Activated T-helper 2 cell treated with anti-CD3 and anti-CD28 coated beads, Interferon-gamma antibody, Interleukin-2, Interleukin-4, amounts not matched to agents 10 μg/mL and 5 μg/mL and 100 μg/mL, durations not matched to agents 14 hours and 24 hours and 36 hours (primary cell): ENCODE measurements at places on chromosomes 3 and 15. TPM values are rescaled to one million over a fixed set of nuclear protein-coding genes. Genes with fewer than 3 reads are reported as not detected.

DNA sequence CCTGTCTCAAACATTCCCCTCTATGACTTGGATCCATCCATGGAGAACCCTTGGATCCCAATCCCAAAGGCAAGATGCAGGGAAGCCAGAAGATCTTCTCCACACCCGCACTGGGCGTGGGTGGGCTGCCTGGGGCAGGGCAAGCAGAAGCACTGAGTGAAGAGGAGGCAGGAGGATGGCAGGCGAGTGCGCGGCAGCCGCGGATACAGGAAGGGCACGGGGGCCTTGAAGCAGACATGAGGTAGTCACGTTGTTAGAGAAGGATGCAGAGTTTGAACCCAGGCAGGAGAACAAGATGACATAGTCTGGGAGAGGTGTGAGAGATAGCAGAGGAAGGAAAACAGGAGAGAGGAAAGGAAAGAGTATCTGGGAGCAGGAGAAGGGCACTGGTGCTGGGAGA is 5.1 kb upstream of the IGDCC3 start:
- no peak for DNase-seq

DNA sequence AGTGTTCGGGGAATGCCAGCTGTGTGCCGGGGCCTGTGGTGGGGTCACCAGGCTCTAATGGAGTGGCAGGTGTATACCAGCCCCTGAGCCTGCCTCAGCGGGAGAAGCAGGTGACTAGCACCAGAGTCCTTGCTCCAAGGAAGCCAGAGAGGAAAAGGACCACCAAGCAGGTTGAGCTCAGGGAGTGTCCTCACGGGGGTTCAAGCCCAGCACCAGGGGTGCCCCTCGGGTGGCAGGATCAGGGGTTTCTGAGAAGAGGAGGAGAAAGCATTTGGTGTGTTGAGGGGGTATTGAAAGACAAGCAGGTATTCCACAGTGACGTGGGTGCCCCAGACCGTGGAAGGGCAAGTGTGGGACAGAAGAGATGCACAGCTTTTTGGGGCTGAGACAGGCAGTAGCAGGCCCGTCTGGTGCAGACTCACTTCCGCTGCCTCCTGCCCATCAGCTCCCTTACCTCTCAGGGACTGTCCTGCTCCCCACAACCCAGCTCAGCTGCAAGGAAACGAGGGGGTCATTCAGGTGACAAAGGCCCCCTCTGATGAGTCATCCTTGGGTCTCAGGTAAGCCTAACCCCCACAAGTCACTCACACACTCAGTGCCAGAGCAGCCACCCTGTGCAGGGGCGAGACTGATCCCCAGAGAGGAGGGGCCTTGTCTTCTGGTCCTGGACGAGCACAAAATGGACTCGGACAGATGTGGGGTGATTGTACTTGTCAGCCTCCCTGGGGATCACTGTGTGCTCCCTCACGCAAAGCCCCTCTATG is 21.4 kb upstream of the POC1A start:
- DNase-seq = no peak

- no peak for DNase-seq
Observed at GRCh38 chr3:99777708-99778107, 40.0 kb upstream of the CMSS1 start.

DNA sequence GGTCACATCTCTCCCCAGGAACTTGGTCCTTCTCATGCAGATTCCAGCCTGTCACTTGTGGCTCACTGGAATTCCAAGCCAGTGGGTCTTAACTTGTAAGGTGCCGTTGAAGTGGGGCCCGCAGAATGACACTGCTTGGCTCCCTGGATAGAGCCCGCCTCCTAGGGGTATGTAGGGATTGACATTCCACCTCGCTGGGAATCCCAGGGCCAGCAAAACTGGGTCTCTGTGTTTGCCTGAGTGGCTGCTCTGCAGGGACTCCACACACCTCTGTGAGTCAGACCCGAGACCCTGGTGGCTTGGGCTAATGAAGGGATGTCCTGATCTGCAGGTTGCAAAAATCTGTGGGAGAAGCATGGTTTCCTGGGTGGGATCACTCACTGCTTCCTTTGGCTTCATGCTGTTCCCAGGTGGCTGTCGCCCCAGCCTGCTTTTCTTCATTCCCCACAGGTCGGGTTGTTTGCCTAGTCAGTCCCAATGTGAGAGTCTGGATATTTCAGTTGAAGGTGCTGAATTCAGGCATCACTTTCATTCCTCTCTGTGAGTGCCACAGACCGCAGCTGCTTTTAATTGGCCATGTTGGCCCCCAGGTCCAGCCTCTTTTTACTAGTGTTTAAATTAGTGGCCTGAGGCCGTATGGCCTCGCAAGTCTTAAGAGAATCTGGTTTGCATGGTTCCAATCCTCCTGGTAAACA is 156.0 kb upstream of the TRIM42 start:
- no peak for DNase-seq

C3orf85 gene
- total RNA-seq = not detected in 2 replicates

THAP10 gene
- 0.37 TPM in 1 of 2 replicates, not detected in the other for total RNA-seq
